ENCODE measurements at places on chromosomes 5 and 9. TPM values are rescaled to one million over a fixed set of nuclear protein-coding genes. Genes with fewer than 3 reads are reported as not detected.

- no peak overlapping the region for H3K27ac ChIP-seq
- H3K36me3 ChIP-seq = peaks cover 43% of the 10 kb centered on the region
- no peak for DNase-seq
- peaks cover 33% of the 10 kb centered on the region for H3K4me1 ChIP-seq
- no peak overlapping the region for H3K4me3 ChIP-seq
Observed at GRCh38 chr5:119393201-119393691, 37.4 kb downstream of the TNFAIP8 start.

GRCh38 chr5:147391781-147392180 is 118.1 kb downstream of the DPYSL3 start:
- no peak for DNase-seq
- H3K36me3 ChIP-seq = no peaks in the 10 kb centered on the region
- H3K4me3 ChIP-seq = no peak overlapping the region
- no peak overlapping the region for H3K27ac ChIP-seq
- no peaks in the 10 kb centered on the region for H3K4me1 ChIP-seq
- no peaks in the 10 kb centered on the region for H3K27me3 ChIP-seq

DNA sequence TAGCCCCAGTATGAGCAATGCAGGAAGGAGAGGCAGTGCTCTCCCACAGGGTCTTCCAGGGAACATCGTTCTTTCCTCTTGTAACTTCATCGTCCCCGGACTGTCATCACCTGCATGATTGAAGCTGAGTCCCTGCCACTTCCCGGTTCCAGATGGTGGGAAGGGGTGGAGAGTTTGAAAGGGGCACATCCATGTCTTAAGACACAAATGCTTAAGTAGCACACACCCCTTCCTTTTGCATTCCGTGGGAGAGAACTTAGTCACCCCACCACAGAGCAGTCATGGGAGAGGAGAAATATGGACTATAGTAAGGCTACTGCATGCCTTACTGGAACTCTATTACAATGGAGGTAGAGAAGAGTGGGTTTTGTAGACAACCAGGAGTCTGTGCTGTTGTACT is 165.3 kb upstream of the GAS1 start:
- H3K27me3 ChIP-seq = no peaks in the 10 kb centered on the region
- no peak overlapping the region for H3K27ac ChIP-seq
- H3K4me1 ChIP-seq = no peaks in the 10 kb centered on the region
- DNase-seq = no peak

- H3K36me3 ChIP-seq = no peaks in the 10 kb centered on the region
- H3K4me1 ChIP-seq = no peaks in the 10 kb centered on the region
- no peaks in the 10 kb centered on the region for H3K27me3 ChIP-seq
- no peak overlapping the region for H3K4me3 ChIP-seq
Observed at GRCh38 chr5:179936976-179937681, 29.4 kb upstream of the TBC1D9B start.

DNA sequence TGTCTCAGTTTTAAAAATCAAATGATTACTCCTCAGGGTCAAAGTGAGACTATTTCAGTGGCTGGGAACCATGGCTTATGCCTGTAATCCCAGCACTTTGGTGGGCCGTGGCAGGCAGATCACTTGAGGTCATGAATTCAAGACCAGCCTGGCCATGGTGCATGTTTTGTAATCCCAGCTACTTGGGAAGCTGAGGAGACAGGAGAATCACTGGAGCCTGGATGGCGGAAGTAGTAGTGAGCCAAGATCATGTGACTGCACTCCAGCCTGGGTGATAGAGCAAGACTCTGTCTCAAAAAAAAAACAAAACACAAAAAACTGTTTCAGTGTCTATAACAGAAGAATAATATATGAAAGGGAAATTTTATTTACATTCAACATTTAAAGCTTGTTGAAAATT is 182.9 kb downstream of the ARHGEF28 start:
- no peak overlapping the region for H3K27ac ChIP-seq
- no peaks in the 10 kb centered on the region for H3K36me3 ChIP-seq
- H3K27me3 ChIP-seq = no peaks in the 10 kb centered on the region
- DNase-seq = no peak
- no peaks in the 10 kb centered on the region for H3K4me1 ChIP-seq

GRCh38 chr5:174251305-174252000 is 205.9 kb downstream of the NSG2 start:
- no peak overlapping the region for H3K27ac ChIP-seq
- no peak for DNase-seq
- H3K4me3 ChIP-seq = no peak overlapping the region
- no peaks in the 10 kb centered on the region for H3K27me3 ChIP-seq

GRCh38 chr5:89283728-89284493 is 400.9 kb upstream of the MEF2C start:
- H3K27me3 ChIP-seq = no peaks in the 10 kb centered on the region
- no peak overlapping the region for H3K27ac ChIP-seq
- H3K4me3 ChIP-seq = no peak overlapping the region
- H3K36me3 ChIP-seq = no peaks in the 10 kb centered on the region
- H3K4me1 ChIP-seq = no peaks in the 10 kb centered on the region
- DNase-seq = no peak

GRCh38 chr9:38362852-38363588 is 29.5 kb upstream of the ALDH1B1 start:
- no peak for DNase-seq
- no peaks in the 10 kb centered on the region for H3K27me3 ChIP-seq
- H3K27ac ChIP-seq = no peak overlapping the region
- H3K36me3 ChIP-seq = no peaks in the 10 kb centered on the region
- no peaks in the 10 kb centered on the region for H3K4me1 ChIP-seq

- H3K27ac ChIP-seq = no peak overlapping the region
- H3K36me3 ChIP-seq = no peaks in the 10 kb centered on the region
- H3K27me3 ChIP-seq = no peaks in the 10 kb centered on the region
- DNase-seq = no peak
Observed at GRCh38 chr5:126235628-126236027, 187.6 kb upstream of the GRAMD2B start.

DNA sequence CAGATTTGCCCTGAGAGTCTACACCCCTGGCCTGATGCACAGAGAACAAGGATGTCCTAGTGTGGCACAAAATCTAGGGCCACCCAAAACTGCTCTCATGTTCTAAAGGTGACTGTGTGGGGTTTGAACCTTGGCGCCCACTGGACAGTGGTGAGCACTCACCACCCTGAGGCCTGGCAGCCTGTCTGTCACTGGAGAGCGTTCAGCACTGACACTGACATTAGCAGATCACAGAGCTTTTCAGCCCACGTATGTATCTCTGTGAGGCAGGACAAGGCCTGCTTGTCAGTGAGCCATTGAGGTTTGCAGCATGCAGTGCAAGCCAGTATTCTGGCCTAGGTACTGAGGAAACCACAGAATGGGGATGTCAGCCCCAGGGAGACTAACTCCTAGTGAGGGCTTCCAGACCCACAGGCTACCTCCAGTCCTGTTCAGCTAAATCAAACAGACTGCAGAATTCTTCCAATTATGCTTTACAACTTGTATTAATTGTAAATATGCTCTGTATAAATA is 38.9 kb upstream of the SLC2A8 start:
- DNase-seq = no peak
- no peaks in the 10 kb centered on the region for H3K36me3 ChIP-seq
- H3K4me3 ChIP-seq = no peak overlapping the region
- peaks cover 3% of the 10 kb centered on the region for H3K27me3 ChIP-seq
- no peak overlapping the region for H3K27ac ChIP-seq
- H3K4me1 ChIP-seq = no peaks in the 10 kb centered on the region

DNA sequence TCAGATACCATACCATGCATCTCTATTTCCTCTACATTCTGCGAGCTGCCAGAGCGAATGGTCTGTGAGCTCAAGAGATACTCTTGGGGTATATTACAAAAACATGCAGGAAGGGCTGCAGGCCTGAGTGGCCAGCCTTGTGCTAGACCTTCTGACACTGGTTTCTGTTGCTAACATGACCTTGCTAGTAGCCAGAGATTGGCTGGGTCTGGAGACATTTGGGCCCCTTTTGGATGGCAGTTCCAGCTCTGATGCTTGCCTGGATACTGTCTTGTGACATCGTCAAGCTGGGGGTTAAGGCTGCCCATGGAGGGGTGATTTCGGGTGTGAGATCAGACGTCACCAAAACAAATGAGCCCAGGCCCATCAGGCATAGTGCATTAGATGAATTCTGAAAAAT is 56.1 kb upstream of the FSTL4 start:
- H3K4me3 ChIP-seq = no peak overlapping the region
- DNase-seq = no peak
- H3K4me1 ChIP-seq = no peaks in the 10 kb centered on the region
- no peaks in the 10 kb centered on the region for H3K36me3 ChIP-seq

TRIM14 gene
- 23.6 TPM for total RNA-seq

GBGT1 gene
- total RNA-seq = 1.3 TPM

BSPRY gene
- not detected for total RNA-seq

ZFP62 gene
- total RNA-seq = 22.6 TPM
